Stimulated activated CD8-positive, alpha-beta memory T cell treated with anti-CD3 and anti-CD28 coated beads, Interleukin-7, amount 100 ng/mL, for 1 hour (primary cell): ENCODE measurements at places on chromosomes 7 and 10.

DNA sequence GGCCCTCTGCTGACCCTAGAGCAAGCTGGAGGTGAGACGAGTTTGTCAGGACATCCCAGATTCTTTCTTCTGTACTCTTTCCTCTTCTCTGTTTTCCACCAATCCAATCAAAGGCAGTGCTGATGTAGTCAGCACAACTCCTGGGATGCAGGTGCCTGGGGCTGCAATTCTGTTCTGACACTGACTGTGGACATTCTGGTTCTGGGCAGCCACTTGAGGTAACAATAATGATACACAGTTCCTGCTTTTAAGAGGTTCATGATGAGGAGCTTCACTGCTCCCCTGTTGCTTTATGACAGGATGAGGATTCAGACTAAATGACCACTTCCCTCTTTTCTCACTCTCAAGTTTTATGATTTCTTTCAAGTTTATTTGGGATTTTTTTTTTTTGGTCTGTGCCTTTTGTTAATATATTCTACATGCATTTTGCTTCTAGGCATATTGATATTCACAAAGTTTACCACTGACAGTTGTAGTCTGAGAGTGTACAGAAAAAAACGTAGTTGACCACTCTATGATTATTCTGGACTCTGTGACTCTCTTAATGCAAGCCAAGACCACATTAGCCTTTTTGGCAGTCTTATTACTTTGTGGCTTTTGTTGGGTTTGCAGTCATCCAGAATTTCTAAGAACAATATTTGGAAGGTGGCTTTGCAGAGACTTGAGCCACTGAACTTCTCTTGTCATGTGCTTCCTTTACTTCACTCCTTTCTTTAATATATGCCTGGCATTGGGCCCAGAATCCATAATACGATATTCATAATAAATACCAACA lies 247.6 kb downstream of the AUTS2 start:
- DNase-seq = no peak

DNA sequence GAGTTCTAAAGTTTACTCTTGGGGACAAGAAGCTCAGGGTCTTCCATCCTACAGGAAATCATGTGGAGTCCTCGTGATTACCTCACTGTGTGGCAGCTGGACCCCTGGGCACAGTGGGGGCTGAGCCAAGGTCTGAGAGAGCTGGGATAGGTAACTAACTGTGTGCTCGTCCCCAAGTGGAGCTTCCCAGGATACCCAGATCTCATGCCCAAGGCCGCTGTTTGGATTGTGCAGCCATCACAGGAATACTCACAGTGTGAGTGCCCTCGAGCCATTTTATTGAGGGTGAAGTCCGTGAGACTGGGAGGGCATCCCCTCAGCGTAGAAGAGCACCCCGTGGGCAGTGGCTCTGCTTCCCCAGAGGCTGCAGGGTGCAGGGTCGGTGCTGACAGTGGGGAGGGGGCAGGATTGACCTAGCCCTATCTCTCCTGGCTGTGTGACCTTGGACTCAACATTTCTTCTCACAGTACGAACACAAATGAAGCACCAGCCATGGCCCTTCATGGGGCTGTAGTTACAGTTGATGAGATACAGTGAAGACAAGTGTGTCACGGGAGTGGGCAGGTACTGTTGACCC lies 69.6 kb upstream of the LEP start:
- DNase-seq = no peak

- no peak for DNase-seq
Measured at GRCh38 chr10:62001898-62002297, 100.4 kb downstream of the ARID5B start.

DNA sequence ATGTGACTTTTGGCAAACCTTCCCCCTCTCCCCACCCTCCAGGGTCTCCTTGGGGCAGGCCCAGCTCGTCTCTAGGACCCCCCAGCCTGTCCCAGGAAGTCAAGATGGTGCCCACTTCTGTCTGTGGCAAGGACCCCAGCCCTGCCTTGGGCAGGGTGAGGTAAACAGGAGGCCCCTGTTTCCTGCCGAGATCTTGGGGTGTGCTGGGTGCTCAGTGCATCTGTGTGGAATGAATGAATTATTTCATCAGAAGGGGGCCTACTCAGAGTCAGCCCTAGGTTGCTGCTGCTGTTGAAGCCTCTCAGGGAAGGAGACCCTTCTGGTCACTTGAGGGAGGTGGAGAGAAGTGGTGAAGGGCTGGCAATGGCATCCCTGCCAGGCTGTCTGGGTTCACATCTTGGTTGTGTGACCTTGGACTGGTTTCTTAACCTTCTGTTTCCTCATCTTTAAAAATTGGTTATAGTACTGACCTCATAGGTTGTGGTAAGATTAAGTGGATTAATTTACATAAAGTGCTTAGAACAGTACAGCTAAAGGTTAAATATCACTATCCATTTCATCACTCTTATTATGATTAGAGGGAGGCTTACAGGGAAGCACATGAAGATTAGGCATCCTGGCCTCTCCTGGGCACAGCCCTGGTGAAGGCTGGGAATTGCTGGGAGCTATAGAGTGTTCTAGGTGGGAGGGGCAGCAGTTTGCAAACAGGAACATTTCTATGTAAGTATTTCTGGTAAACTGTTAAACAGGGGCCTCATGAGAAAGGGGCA lies 67.7 kb downstream of the ZMIZ1 start:
- no peak for DNase-seq

- no peak for DNase-seq
Measured at GRCh38 chr7:30936650-30937245, 25.1 kb downstream of the AQP1 start.

DNA sequence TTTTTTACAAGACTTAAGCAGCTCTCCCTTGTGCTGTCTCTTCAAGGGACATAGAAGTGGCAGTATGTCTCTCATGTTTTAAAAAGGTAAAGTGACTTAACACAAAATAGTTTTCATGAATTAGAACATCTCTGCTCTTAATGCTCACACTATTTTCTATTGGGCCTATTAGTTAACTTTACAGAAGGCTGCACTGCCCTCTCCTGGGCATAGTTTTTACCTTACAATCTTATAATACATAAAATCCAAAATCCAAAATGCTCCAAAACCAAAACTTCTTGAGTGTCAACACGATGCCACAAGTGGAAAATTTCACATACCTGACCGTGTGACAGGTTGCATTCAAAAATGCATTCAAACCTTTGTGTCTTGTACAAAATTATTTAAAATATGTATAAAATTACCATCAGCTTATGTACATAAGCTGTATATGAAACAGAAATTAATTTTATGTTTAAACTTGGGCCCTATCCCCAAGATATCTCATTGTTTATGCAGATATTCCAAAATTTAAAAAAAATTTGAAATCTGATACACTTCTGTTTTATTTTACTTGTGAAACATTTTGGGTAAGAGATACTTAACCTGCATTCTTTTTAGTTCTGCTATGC lies 25.8 kb downstream of the TES start:
- DNase-seq = peak; percentile 34

- no peak for DNase-seq
Measured at GRCh38 chr10:124875596-124875995, 66.3 kb upstream of the ZRANB1 start.

GRCh38 chr7:93728292-93728691 lies 153.8 kb upstream of the CALCR start:
- DNase-seq = no peak

- no peak for DNase-seq
Measured at GRCh38 chr10:117204316-117204715, 7.0 kb downstream of the KCNK18 start.

DNA sequence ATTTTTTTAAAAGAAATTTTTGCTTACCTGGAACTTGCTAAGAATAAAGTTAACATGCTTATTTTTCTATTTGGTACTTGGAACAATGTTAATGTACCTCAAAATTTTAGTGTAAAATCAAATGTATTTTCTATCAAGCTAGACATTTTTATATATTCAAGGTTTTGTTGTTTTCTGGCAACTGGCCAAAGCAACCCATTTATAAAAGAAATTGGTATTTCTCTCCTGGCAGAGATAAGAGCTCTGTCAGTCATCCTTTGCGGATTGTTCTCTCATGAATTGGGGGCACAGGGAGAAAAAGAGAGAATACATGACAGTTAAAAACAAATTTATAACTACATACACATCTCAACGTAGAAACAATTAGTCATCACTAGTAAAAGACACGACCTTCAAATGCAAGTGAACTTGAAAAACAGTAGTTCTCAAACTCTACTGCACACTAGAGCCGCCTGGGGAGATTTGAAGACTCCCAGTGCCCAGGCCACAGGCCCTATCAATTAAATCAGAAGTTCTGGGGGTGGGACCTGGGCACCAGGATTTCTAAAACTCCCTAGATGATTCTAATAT lies 152.4 kb upstream of the LAMB4 start:
- DNase-seq = no peak

DNA sequence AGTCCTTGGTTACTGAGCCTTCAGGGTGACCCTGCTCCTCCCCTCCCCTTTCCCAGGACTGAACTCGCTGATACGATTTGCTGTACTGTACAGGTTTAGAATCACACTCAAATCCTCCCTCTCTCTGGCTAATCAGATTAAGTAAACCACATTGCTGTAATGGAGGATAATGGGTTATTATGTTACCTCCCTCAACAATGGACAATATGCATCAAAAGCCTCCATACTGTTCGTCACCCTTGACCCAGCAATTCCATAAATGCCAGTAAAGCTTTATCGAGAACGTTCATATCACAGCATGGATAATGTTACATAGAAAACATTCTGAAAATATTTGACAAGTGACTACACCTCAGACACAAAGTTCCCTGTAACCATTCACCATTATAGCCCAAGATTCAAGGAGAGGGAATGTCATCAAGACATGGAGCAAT lies 61.7 kb downstream of the FAM107B start:
- DNase-seq = no peak

GRCh38 chr7:115678086-115678982 lies 352.2 kb downstream of the TFEC start:
- no peak for DNase-seq

- DNase-seq = no peak
Measured at GRCh38 chr10:61855771-61856170, 45.7 kb upstream of the ARID5B start.

DNA sequence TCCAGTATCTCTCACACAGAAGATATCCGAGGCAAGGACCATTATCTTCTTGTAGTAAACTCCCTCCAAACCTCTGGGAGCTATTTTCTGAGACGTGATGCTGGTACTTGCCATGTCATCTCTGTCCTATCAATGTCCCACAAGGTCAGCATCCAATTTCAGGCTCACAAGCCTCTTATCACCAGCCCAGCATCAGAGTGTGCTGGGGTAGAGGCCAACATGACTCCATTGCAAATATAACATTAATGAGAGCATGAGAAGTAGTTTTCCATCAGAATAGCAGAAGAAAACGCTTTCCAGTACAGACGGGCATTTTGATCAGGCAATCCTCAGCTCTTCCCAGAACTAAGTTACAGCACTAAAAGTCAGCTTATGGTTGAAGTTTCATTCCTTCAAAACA lies 5.6 kb downstream of the MORN4 start:
- no peak for DNase-seq

DNA sequence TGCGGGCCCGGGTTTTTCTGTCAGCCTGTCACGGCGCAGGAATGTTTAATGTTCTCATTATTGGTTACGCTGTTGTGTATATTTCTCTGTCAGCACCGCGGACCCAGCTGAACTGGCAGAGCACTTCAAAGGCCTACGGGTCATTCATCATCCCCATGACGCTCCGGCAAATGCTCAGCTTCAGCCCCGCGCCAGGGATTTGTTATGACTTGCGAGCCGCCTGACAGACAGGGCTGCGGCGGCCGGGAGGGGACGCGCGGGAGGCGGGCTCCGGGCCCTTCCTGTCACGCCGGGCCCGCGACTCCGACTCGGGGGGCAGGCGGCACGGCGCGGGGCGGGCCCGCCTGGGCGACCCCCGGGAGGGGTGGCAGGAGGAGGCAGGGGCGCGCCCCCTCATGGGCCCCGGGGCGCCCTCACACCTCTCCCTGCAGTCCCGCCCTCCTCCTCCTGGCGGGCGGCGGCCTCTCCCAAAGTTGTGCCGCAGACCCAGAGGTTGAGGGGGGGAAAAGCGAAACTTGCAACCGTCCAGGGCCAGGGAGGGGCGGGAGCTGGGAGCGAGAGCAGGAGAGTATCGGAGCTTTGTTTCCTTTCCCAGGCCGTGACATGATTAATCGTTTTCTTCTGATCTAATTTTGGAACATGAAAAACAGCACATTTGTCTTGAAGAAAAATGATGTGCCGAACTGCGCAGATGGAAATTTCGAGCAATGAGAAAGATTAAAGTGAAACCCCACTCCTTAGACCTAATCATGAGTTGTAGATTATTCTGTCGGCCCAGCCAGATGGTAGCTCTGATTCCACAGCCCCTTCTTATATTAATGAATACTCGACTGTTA lies 59.3 kb upstream of the COMTD1 start:
- peak; percentile 21 for DNase-seq

GRCh38 chr7:111175908-111176441 lies 85.0 kb downstream of the LRRN3 start:
- no peak for DNase-seq

DNA sequence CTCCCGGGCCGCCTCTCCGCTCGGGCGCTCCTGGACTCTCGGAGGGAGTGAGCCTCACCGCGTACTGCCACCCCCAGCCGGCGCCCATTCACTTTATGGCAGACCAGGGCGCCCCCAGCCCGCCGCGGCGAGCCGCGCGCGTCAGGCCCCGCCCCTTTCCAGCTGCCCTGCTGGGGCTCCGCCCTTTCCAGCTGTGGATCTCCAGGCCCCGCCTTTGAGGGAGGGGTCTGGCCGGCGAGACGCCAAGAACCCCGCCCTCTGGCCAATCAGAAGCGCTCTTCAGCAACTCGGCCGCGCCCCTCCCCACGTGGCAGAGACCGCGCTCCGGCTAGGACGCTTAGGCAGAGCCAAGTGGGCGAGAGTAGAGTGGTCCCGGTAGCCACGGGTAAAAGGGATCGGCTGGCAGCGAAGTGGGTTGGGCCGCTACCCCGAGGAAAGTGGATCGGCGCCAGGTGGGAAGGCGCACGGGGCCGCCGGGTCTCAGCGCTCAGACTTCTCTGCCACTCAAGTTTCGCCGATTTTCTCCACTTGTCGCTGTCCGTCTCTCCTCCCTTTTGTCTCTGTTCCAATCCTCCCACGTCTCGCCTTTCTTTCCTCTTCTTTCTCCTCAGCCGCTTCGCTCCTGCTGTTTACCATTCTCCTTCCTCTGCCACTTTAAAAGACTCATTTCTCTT lies at the start of gene PITX3:
Gene PITX3 (minus strand): TSS at position 69 of the 674 bp plus-strand sequence. CDS start 9,432 bp downstream, outside the sequence.
- peak; percentile 64 for DNase-seq

DNA sequence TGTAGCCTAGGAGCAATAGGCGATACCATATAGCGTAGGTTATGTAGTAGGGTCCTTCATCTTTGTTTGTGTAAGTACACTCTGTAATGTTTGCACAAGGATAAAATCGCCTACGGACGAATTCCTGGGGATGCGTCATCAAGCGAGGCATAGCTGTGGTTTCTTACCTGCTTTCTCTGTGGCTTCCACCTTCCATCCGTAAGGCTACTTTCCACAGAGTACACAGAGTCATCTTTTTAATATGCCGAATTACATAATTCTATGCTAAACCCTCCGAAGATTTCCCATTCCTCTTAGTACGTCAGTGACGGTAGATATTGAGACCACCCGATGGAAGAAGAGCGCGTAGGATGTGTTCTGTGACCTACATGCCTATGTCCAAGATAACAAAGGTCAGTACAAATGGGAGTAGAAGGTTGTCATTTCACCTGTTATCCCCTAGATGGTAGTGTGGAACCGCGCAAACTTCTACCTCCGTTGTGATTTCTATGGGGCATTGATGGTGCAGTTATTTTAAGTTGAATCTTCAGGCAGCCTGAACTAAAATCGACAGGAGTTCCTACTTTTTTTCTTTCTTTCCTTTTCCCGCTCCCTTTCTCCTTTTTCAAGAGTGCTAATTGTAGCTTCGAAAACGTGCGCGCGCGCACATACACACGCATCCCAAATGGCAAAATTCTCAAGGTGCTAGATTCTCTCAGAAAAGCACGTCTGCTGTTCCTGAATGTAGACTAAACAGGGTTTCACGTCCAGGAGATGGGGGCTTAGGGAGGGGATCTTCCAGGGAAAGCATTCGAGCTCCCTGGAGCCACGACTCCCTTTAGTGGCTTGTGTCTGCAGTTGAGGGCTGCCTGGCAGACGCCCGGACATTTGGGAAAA lies 111.7 kb upstream of the MBL2 start:
- no peak for DNase-seq
